ENCODE measurements at places on chromosomes 6 and 20. TPM values are rescaled to one million over a fixed set of nuclear protein-coding genes. Genes with fewer than 3 reads are reported as not detected.

ACTL10 gene
- 0.49 TPM for total RNA-seq

STK4 gene
- total RNA-seq, result 11.2 TPM

- DNase-seq, result no peak
These were observed 136.3 kb upstream of the NEDD9 start for GRCh38 chr6:11368760-11369159.

DNA sequence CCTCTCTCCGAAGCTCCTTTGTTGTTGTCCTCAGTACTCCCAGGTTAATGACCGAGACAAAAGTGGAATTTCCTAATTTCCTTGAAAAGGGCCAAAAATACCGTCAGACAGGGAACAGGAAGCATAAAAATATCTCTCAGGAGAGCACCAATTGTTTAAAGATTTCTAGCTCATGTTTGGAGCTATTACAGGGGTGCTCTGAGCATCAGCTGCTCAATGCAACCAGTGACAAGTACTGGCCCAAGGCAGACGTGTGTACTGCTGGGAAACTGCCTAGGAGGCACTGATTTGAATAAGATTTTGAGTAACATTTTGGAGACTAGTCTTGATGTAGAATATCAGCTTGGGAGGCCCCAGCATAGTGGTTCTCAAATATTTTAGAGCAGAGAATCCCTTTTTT lies 17.3 kb downstream of the LAMA4 start:
- DNase-seq, result peak; percentile 44

GRCh38 chr6:100271625-100272024 lies 193.1 kb downstream of the SIM1 start:
- DNase-seq, result no peak

Measured in muscle of leg (tissue), 16 donors.